Globus pallidus (tissue), 1 donor: ENCODE measurements at places on chromosomes 13 and 19.

- no peak for DNase-seq
Observed at GRCh38 chr13:67493835-67494234, 263.7 kb upstream of the PCDH9 start.

DNA sequence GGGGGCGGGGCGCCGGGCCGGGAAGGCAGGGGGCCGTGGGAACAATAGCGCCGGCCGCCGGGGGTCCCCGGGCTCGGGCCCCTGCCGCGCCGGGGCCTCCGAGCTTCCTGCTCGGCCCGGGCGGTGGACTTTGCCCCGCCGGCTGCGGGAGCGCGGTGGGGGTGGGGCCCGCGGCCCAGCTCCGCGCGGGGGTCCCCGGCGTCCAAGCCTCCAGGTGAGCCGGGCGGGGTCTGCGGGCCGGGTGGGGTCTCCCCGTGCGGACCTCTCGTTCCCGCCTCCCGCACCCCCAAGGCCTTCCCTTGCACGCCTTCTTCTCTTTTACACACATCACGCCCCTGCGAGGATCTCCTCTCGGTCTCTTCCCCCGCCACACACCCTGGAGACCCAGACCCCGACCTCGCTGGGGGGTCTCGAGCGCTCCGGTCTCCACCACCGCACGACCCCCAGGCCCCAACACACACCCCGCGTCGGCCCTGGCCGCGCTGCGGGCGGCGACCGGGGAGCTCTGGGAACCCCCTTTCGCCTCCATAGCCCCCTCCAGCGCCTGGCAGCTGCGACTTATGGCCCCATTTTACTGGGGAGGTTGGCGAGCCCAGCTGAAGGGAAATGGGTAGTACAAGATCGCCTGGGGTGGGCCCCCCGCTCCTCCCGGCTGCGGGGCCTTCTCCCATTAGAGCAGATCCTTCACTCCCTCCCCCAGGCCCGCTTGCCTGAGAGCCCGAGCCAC lies 711 bp downstream of the CAMSAP3 start:
- no peak for DNase-seq

DNA sequence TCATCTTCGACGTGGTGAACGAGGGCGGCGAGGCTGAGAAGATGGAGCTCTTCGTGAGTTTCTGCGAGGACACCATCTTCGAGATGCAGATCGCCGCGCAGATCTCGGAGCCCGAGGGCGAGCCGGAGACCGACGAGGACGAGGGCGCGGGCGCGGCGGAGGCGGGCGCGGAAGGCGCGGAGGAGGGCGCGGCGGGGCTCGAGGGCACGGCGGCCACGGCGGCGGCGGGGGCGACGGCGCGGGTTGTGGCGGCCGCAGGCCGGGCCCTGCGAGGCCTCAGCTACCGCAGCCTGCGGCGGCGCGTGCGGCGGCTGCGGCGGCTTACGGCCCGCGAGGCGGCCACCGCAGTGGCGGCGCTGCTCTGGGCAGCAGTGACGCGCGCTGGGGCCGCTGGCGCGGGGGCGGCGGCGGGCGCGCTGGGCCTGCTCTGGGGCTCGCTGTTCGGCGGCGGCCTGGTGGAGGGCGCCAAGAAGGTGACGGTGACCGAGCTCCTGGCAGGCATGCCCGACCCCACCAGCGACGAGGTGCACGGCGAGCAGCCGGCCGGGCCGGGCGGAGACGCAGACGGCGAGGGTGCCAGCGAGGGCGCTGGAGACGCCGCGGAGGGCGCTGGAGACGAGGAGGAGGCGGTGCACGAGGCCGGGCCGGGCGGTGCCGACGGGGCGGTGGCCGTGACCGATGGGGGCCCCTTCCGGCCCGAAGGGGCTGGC lies 52.6 kb downstream of the MAP4K1 start:
- no peak for DNase-seq

- DNase-seq, result no peak
Observed at GRCh38 chr19:11813703-11814028, 407 bp upstream of the ZNF440 start.

DNA sequence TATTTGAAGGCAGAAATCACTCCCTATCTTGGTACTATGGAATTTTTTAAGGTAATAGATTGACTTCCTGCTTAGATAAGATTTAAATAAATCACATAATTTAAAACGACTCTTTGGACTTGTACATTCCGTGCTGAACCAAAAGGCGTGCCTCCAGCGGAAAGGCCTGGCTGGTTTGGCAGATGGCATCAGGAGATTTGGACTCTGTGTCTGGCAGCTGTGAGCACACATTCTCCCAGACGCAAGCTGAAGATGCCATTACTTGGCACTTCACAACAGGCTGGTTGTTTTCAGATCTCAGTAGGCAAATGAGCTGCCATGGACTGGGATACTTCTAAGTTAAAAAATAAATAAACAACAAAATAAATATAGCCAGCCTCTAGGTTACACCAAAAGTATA lies 104.5 kb upstream of the SLC15A1 start:
- peak; percentile 67 for DNase-seq

DNA sequence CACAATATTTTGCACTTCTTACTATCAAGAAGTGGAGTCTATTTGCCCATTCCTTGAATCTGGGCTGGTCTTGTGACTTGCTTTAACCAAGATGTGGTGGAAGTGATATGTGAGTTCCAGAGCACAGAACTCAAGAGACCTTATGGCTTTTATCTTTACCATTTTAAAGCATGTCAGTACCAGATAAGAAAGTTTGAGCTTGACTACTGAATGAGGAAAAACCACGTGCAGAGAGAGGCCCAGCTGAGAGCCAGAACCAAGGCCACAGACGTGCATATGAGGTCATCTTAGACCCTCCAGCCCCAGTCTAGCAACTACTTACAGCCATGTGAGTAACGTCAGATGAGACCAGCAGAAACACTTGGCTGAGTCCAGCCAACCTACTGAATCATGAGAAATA lies 6.3 kb upstream of the CDK8 start:
- no peak for DNase-seq

- DNase-seq, result no peak
Observed at GRCh38 chr13:109870274-109870673, 83.9 kb upstream of the IRS2 start.

GRCh38 chr19:10830931-10831779 lies 4.9 kb downstream of the TMED1 start:
- DNase-seq, result no peak

DNA sequence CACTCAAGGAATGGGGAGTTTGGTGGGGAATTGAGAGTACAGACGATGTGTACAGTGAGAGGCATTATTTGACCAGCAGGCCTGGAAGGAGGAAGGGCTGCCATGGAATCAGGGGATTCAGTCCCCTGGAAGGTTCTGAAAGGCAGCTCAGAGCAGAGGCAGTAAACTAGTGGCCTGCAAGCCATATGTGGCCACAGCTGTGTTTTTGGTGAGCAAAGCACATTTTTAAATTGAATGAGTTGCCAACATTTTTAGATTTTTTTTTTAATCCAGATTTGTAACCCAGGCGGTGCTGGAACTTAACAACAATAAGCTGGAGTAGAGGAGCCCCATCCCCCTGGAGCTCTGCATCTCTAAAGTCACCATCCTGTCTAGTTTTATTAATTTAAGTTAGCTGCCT lies 95.3 kb upstream of the IPO5 start:
- no peak for DNase-seq

GRCh38 chr13:89695343-89696257 lies 1651.9 kb upstream of the MIR17HG start:
- peak; percentile 56 for DNase-seq

DNA sequence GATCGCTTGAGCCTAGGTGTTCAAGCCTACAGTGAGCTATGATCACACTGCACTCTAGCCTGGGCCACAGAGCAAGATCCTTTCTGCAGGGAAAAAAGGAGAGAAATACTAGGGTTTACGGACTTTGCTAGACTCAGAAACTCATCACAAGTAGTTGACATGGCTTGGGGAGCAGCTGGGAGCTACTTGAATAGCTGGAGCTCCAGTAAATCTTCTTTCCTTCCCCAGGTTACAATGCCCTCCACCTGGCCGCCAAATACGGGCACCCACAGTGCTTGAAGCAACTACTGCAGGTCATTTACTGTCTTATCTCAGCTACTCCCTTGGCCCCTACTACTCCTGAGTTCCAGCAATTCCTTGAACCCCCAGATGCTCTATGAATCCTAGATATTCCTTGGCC lies 19.3 kb downstream of the ANKRD24 start:
- no peak for DNase-seq

- DNase-seq, result peak; percentile 40
Observed at GRCh38 chr19:22545751-22546150, 88.4 kb upstream of the ZNF492 start.

DNA sequence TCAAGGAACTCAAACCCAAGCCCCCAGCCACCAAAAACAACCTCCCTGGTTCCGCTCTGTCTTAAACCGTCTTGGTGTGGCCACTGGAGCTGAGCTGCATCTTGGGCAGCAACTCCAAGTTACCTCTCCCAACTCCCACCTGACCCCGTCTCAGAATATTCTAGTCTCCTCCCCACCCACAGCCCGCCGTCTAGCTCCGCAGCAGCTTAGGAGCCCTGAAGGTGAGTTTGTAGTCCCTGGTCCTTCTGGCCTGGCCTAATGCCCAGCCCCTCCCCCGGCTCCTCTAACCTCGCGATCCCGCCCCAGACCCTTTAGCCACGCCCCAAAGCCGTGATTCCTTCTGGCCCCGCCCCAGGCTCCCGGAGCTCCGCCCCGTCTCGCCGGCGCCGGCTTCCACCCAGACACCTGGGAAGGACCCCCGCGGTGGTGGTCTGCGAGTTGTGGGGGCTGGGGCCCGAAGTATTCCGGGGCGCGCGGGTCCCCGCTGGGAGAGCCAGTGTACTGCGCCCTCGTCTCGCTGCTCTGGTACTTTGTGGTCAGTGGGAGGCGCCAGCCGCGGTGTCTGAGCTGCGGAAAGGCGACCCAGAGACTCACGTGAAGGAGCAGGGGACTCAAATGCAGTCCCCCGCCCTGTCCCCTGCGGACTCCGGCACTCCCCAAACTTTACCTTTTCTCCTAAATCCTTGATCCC lies 2.5 kb upstream of the LHB start:
- no peak for DNase-seq

DNA sequence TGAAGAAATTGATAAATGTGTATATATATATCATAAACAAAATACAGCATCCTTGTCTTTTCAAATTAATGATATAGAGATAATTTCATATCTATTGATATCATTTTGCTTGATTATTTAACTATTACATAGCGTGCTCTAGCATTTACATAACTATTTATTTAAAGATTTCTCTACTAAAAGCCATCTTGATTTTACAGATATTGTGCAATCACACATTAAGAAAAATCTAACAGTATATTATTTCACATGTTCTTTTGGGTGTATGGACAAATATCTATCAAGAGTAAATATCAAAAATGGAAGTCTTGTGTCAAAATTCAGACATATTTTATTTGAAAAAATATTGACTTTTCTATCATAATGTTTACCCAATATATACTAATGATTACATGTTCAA lies 966.8 kb downstream of the SLITRK5 start:
- DNase-seq, result no peak

DNA sequence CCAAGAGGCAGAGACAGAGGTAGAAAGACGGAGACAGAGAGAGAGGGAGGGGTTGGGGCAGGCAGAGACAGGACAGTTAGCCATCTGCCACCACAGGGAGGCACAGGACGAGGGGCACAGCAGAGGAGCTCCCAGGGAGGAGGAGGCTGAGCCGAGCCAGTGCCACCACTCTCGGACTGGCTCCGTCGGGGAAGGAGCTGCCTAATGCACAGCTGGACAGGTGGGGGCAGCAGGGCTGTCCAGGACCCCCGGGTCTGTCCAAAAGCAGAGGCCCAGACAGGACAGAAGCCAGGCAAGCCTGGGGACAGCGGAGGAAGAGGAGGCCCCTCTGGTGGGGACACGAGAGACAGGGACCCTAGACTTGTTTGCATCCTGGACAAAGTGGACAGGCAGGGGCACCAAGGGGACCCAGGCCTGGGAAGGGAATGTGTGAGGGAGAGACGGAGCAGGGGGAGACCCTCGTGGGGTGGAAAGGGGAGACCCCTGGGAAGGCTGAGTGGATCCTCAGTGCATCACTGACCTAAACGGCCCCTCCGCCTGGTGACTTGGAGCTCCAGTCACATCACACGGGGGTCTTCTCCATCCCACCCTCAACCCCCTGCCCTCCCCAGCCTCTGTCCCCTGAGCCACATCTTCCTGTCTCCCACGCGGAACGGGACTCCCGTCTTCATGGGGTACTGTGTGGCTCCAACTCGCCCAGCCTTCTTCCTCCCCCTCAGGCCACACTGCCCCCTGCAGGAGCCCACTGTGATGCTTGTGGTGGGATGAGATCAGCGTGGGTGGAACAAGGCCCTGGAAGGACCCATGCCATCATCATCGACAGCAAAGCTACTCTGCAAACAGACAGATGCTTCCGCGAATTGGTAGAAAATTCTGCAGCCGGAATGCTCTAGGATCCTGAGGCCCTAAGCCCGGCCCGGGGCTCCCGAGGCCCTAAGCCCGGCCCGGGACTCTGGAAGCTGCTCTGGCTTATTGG lies 915 bp downstream of the F10 start:
- DNase-seq, result peak; percentile 7
